ENCODE measurements at places on chromosomes 3 and 15.
A peak's percentile ranks its signal among the peaks of the same experiment; 100 is the strongest.

- DNase-seq = no peak
Observed at GRCh38 chr15:70936326-70936725, 43.7 kb downstream of the LRRC49 start.

GRCh38 chr3:138081371-138082084, 33.9 kb downstream of the DZIP1L start:
- DNase-seq = no peak

GRCh38 chr3:171354049-171354705, 106.0 kb downstream of the TNIK start:
- DNase-seq = no peak

DNA sequence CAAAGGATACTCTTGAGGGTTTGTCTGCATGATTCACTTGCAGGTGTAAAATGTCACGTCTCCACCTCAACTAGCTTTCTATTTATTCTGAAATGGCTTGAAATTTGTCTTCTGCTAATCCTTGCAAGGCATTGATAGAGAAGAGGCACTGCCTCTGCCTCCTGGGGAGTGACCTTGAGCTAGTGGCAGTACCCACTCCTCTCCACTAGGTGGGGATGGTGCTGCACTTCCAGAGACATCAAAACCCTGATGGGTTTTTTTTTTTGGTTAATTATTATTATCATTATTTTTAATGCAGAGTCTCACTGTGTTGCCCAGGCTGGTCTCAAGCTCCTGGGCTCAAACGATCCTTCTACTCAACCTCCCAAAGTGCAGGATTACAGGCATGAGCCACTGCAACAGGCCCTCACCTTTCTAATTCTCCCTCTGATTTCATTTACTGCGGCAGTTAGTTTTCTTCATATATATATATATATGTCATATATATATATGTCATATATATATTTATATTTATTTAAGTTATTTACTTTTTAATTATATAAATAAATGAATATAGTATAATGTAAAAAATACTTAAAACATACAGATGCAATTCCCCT, 117.6 kb upstream of the EIF1B start:
- peak; percentile 53 for DNase-seq

- no peak for DNase-seq
Observed at GRCh38 chr15:60004009-60004845, at the start of gene FOXB1. Gene FOXB1 (plus strand): TSS chr15:60004311. CDS start chr15:60004964, 653 bp downstream.

DNA sequence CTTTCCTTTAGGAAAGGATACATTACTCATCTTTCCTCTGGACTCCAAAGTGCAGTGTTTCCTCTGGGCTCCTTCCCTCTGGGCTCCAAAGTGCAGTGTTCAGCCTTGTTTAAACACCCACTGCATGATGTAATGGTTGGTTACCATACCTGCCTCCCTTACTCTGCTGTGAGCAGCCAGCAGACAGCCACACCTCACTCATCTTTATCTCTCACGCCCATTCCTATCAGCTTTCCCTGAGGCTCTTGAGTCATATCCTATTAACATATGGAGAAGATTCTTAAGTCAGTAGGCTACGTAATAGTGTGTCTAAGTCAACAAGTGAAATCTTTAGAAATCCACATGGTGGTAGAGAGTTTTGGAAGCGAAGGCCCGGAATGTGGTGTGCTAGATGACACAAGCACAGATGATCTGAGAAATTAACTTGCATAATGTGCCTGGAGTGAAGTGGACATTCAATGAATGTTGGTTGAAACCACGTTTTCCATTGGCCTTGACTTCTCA, 97.2 kb upstream of the CTNNB1 start:
- DNase-seq = no peak

DNA sequence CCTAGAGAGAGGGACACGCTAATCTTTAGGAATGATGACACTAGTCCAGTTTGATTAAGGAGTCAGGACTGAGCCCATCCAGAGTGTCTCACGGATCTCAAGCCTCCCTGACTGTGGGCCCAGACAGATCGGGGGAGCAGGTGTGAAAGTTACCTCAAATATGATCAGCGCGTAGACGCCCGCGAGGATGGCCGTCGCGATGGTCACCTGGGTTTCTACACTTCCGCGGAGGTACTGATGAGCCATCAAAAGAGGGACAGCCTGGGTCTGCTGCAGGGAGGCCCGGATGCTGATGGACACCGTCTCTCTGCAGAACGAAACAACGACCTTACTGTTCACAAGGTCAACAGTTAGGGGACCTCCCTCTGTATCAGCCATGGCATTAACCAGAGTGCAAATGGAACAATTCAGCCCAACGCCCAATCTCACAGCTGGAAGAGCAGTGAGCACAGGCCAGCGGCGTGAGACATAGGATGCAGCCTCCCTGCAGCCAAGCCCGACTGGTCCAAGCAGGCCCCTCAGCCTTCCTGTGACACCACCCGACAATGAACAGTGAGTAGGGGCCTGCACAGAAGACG, 84.4 kb downstream of the OCA2 start:
- DNase-seq = peak; percentile 20

DNA sequence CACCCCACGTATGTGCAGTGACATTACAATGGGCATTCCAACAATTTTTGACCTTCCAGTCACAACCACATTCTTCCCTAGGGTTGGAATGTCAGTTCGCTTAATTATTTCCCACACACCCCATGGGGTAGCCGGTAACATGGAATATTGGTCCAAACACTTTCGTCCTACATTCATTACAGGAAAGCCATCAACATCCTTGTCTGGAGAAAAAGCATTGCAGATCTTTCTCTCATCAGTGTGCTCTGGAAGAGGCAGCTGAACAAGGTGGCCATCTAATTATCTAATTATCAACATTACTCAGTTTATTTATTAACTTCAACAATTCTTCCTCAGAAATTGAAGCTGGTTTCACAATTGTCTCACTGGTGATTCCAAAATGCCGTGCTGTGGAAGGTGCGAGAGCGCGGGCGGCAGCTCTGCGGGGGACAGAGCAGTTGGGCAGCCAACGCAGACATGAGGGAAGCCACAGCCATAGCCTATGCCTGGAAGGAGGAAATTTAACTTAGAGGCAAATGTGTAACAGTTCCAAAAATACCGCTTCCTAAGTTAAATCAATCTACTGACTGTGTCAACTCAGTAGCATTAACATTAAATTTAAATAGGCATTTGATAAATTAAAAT, 1158.9 kb upstream of the EPHA6 start:
- DNase-seq = no peak

- no peak for DNase-seq
Observed at GRCh38 chr3:20145874-20146273, 40.1 kb downstream of the SGO1 start.

DNA sequence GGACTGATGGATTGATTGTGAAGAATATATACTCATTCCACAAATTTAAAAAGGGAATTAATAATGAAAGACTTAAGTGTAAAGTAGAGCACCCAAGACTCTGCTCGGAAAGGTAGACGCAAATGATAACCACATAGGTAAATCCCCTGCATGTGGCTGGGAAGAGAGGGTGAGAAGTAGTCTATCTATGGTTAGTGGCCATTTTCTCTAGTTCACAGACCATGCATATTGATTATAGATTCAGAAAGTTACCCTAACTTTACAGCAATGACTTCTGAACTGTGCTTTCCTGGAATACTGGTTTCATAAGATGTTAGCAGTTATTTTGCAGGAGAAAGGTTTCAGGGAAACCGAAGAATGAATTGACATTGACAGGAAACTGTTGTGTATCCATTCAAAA, 51.7 kb downstream of the CASR start:
- no peak for DNase-seq

GRCh38 chr3:189490337-189490736, 140.9 kb upstream of the TP63 start:
- DNase-seq = no peak

- DNase-seq = no peak
Observed at GRCh38 chr3:135240426-135240825, 445.4 kb downstream of the EPHB1 start.

GRCh38 chr15:78739206-78739605, 72.1 kb downstream of the ADAMTS7 start:
- no peak for DNase-seq

GRCh38 chr3:78629544-78629943, 1138.3 kb downstream of the ROBO1 start:
- DNase-seq = no peak

DNA sequence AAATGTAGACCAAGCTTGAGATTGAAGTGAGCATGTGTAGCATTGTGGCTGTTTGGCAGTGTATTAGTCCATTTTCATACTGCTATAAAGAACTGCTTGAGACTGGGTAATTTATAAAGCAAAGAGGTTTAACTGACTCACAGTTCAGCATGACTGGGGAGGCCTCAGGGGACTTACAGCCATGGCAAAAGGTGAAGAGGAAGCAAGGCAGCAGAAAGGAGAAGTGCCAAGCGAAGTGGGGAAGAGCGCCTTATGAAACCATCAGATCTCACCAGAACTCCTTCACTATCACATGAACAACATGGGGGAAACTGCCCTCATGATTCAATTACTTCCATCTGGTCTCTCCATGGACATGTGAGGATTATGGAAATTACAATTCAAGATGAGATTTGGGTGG, 8.6 kb upstream of the CERS3 start:
- no peak for DNase-seq

DNA sequence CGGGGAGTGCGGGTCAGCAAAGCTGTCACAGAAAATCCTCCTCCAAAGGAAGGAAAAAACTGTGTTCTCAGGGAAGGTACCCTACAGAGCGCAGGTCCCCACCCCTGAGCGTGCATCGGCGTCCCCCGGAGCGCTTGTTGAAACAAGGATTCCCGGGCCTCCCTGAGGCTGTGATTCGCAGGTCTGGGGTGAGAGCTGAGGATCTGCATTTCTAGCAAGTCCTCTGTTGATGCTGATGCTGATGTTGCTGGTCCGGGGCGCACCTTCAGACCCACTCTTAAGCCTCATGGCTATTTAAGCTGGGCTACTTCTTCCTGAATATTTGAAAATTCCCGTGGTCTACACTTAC, 226.2 kb upstream of the IGF1R start:
- no peak for DNase-seq

GRCh38 chr3:54299169-54299935, 177.0 kb downstream of the CACNA2D3 start:
- no peak for DNase-seq

DNA sequence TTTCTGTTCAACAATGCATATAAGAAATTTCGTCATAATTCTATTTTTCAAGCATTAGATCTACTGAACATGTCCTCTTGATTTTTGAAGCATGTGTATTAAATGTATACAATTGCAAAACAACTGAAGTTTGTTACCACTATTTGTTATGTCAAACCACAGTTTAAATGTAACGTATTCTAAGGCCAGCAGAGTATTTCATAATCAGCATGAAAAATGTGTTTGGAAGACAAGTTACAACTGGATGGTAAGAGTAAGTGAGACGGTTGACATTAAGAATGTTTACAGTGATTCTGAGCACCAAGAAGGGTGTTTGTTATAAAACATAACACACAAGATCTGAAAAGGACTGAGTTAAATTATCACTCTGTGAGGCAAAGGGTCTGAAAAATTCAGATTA, 738.4 kb downstream of the PLOD2 start:
- DNase-seq = no peak

DNA sequence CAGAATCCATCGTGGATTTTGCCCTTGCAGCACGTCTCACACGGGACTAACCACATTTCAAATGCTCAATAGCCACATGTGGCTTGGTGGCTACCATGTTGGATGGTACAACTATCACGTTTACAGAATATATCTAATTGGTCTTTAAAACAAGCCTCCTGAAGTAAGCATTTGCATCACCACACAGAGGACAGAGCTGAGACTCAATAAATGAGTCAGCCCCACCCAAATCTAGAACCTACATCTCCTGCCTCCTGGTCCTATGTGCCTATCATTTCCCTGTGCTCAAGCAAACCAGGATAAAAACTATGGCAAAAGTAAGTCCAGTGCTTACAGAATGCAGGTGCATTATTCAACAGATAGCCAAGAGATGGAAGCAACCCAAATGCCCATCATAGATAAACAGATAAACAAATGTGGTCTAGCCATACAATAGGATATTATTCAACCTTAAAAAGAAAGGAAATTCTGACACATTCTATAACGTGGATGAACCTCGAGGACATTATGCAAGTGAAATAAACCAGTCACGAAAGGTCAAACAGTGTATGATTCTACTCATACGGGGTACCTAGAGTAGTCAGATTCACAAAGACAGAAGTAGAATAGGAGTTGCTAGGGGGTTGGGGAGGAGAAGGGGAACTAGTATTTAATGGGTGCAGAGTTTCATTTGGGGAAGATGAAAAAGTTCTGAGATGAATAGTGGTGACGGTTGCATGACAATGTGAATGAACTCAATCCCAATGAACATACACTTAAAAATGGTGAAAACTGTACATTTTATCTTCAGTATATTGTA, 43.9 kb downstream of the SRGAP3 start:
- DNase-seq = no peak

DNA sequence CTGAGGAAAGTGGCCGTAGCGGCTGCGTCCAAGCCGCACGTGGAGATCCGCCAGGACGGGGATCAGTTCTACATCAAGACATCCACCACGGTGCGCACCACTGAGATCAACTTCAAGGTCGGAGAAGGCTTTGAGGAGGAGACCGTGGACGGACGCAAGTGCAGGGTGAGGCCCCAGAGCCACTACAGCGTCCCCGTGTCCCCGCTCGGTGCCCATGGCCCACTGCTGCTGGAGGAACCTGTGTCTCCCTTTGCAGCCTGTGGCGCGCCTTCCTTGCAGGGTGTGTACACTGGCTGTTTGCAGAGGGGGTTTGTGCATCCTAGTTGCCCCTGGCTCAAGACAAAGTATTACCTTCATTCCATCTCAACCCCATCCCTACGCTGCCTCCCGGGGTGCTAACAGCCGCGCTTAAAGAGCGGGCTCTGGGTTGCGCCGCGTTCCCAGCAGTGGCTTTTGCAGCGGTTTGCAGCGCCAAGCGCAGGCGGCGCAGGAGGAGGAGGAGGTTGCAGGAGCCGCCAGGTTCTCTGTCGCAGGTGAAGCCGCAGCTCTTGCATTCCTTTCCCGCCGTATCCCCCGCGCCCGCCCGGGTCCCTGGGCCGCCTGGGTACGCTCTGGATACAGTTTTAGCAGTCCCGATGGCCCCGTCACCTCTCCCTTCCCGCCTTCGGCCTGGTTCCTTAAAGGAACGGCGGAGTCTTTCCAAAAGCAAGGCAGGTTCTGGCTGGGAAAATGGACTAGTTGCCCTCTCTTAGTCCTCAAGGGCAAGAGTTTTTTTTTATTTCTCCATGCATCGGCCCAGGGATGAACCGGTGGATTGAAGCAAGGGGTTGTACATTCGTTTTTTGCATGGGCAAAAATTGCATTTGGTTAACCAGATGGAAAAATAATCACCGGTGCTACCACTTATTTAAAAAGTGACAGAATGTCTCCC, 1.2 kb downstream of the CRABP1 start:
- no peak for DNase-seq

DNA sequence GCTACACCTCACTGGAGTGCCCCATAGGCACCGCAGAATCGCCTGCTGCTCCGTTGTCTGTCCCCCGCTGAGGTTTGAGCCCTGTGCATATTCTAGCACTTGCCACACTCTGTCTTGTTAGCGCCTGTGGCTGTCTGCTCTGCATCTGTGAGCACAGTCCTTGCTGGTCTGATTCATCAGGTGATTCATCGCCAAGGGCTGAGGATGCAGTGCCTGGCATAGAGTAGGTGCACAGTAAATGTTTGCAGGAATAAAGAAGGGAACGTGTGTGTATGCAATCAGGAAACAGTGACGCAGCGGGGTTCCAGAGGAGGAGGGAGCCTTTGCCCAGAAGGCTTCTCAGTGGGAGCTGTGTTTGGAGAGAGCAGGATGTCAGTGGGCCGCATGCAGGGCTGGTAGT, 124.0 kb upstream of the PLXNA1 start:
- DNase-seq = no peak

GRCh38 chr3:97927704-97928103, 44.5 kb downstream of the RIOX2 start:
- DNase-seq = no peak

Data from liver (tissue), 10 donors.